ENCODE measurements at places on chromosomes 7 and 10.

DNA sequence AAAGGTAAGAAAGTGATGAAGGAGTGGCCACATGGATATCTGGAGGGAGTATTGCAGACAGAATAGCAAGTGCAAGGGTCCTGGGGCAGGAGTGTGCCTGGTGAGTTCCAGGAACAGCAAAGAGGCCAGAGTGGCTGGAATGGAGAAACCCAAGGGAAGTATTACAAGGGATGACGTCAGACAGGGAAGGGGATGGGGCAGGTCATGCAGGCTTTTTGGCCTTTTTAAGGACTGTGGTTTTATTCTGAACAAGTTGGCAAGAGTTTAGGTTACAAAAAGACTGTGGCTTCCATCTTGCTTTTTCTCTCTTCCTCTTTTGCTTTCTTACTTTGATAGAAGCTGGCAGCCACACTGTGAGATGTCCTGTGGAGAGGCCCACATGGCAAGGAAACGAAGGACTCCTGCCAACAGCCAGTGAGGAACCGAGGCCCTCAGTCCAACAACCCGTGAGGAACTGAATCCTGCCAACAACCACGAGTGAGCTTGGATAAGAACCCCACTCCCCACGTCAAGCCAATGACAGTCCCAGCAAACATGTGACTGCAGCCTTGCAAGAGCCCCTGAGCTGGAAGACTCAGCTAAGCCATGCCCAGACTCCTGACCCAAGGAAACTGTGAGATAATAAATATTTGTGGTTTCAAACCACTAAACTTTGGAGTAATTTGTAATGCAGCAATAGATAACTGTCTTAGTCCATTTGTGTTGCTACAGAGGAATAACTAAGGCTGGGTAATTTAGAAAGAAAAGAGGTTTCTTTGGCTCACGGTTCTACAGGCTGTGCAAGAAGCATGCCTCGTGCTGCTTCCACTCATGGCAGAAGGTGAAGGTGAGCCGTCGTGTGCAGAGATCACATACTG lies 19.8 kb upstream of the KDM7A start:
- no peak for DNase-seq

DNA sequence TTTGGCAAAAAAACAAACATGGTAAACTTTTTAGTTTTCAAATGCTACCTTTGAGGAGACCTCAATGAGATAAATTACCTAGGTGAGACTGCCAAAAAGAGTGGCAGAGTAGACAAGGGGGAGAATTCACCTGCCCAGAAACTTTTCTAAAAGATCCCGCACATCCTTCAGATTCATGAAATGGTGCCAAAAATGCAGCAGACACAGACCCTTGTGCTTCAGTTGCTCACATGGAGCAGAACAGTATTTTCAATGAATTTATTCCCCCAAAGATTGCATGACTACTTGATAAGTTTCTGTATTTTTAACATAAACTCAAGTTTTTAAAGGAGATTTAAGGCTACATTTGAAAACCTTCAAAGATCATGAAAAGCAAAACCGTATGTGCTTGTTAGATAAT lies 270.0 kb downstream of the TRIL start:
- no peak for DNase-seq

- no peak for DNase-seq
These were observed 490.0 kb downstream of the SH2D4B start for GRCh38 chr10:81027706-81028105.

DNA sequence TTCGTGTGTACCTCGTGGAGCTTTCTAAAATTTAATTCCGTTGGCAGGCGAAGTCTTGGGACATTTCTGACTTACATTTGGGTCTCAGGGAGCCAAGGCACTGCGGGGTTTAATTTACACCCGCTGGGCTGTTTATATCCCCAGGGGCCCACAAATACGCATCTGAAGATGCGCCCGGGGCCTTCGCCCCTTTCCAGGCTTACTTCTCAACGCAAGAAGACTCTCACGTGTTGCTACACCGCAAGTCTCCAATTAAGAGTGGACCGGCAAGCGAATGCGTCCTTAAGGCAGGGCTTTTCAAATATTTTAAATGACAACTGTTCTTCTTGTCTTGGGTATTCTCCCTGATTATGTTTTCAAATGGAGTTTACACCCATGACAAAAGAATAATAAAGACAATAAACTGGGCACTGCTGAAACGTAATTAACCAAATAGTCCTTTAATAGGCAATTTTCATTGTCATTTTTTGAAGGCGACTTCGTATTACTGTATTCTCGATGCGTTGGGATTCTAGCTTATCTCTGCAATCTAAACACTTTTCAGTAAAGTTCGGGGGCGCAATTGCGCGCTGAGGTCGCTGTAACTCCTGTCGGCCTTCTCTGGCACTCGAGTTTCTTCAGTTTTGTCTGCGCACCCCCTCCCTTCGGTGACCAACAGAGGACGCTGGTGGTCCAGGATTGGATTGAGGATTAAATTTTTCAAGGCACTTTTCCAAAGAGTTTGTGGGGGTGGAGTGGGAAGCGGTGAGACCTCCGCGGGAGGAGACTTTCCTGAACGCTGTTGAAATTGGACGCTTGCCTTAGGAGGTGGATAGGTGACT lies 837 bp upstream of the IGFBP3 start:
- peak; percentile 23 for DNase-seq

DNA sequence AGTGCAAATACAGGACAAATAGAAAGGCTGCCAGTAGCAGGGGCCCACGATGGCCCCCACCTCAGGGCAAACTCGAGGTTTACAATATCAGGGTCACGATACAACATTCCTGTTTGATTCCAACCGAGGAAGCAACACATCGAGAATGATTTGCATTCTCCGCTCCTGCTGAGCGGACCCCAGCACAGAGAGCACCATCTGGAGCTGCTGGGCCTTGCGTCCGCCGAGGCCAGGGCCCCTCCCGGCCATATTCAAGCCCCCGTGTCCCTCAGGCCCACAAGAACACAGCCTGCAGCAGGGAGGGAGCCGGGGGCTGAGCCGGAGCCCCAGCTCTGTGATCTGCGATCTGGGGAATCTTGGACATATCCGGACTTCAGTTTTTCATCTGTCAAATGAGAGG lies 84.3 kb downstream of the PRKAG2 start:
- no peak for DNase-seq

GRCh38 chr7:158664406-158664805 lies 40.2 kb downstream of the NCAPG2 start:
- no peak for DNase-seq

GRCh38 chr10:12438919-12439692 lies 89.8 kb downstream of the CAMK1D start:
- DNase-seq: no peak

DNA sequence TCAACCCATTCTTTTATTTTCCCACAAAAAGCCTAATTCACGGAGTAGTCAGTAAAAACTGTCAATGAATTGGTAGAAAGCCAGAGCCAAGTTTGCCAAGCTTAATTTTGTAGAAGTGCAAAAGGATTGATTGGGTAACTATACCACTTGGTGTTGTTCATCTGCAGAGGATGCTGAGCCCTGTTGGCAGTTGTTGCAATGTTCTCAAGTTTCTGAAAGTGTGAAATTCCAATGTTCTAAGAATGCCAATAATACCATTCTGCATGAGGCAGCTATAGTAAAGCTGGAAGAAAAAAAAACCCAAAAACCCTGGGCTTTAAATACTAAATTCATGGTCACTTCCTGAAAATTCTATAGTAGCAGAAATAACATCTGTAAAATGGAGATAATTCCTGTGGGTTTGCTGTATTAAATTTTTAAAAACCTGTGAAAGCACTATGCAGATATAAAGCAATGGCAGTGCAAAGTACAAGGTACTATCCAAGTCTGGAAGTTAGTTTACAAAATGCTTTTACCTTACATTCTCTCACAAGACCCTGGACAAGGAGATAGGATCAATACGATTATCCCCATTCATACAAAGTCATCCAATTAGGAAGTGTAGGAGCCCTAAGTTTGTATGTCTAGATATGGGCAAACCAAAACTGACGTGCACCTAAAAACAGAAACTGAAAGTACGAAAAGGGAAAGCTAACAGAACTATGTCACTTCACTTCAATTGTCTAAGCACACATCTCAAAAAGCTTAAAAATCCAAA lies 6.0 kb upstream of the PON1 start:
- DNase-seq: no peak

GRCh38 chr10:78891741-78892140 lies 177.0 kb upstream of the ZMIZ1 start:
- no peak for DNase-seq

- no peak for DNase-seq
These were observed 125.5 kb downstream of the GRM3 start for GRCh38 chr7:86768967-86769760.

DNA sequence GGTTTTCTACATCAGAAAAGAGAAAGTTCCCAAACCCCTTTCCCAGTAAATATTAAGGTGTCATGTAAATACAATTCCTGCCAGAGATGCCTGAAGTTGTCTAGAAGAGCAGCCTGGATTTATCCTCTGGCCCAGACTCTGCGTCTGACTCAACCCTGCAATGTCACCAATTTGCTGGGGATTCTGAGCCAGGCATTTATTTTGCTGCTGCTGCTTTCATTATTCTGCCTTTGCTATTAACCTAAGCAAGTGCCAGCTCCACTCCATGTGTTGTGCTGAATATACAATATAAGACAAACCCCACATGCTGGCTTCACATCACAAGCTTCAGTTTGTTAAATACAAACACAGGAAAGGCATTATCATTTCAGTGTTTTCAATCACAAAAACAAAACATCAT lies 59.1 kb downstream of the ELAPOR2 start:
- no peak for DNase-seq

DNA sequence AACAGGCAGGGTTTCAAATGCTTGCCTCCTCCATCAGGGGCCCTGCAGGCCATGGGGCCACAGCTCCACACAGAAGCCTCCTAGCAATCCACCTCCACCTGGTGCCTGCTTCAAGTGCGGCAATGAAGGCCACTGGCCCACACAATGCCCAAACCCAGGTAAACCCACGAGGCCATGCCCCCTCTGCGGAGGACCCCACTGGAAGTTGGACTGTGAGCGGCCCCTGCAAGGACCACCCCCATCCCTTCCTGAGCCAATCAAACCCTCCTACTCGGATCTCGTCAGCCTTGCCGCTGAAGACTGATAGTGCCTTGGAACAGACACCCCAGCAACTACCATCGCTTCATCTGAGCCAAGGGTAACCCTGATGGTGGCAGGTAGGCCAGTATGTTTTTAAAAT lies 63.1 kb downstream of the LRRC17 start:
- no peak for DNase-seq

- DNase-seq: no peak
These were observed 110.1 kb downstream of the CCNY start for GRCh38 chr10:35446439-35446838.

- no peak for DNase-seq
These were observed 61.1 kb downstream of the FOXI2 start for GRCh38 chr10:127798111-127798510.

GRCh38 chr7:17166824-17167379 lies 131.6 kb upstream of the AHR start:
- no peak for DNase-seq

- DNase-seq: no peak
These were observed 217.9 kb downstream of the OTUD1 start for GRCh38 chr10:23656735-23657134.

DNA sequence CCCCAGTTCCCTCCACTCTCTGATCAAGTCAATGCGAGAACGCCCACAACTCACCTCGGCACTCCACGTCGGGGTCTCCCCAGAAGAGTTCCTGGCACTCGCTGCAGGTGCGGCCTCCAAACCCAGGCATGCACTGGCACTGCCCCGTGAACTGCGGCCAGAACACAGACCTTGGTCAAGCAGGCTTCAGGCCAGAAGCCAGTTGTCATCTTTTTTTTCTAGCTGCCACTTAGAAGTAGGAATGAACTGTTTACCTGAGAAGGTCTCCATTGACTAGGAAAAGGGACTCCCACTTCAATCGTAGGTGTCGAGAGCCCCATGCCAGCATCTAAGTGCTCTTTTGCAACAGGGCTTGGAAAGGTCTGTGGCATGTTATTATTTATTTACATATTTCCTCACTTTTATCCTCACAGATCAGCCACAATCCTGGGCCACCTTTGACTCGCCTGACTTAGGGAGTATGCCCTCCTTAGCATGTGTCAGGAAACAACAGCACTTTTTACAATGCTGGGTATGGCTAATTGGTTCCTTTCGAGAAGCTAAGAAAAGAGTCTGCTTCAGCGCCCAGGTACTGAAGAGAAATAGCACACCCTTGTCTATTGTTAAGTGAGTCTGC lies 51.7 kb downstream of the LAMB1 start:
- no peak for DNase-seq

DNA sequence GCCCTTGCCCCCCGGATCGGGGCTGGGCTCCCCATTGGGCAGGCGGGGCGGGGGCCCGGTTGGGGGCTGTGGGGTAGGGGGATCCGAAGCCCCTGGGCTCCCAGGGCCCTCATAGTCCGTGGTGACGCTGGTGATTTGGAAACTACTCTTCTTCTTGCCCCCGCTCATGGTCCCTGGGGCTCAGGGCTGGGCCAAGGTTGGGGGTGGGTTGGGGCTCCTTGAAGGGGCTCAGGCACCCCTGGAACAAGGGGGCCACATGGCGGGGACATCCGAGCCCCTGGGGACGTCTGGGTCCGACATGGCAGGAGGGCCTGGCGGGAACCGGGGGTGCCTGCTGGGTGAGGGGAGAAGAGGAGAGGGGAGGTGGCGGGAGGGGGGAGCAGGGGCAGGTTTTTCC lies 1.1 kb downstream of the TSC22D4 start:
- no peak for DNase-seq

- no peak for DNase-seq
These were observed 98.7 kb downstream of the NOC3L start for GRCh38 chr10:94264085-94264484.

GRCh38 chr7:120898715-120899499 lies 41.0 kb upstream of the TSPAN12 start:
- DNase-seq: no peak

DNA sequence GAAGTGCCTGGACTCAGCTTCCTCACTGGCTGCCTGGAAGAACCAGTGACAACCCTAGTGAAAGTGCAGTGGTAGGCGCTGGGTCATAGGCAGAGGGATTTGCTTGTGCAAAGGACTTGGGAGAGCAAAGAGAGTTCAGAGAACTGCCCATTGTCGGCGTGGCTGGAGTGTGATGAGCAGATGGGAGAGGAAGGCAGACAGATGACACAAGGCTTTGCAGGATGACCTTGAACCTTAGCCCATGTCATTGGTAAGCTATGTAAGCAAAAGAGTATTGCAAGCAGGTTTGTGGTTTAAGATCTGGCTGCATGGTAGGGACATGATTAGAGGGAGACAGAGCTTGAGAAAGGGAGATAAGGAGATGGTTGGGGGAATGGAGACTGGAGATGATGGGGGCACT lies 35.3 kb upstream of the NOBOX start:
- DNase-seq: no peak

- no peak for DNase-seq
These were observed 86.1 kb downstream of the EGFR start for GRCh38 chr7:55104712-55105433.

All from NCI-H1930 (cell line).